ENCODE measurements at places on chromosomes 3 and 15. TPM values are rescaled to one million over a fixed set of nuclear protein-coding genes. Genes with fewer than 3 reads are reported as not detected.

- DNase-seq = peak; percentile 18
These were observed 135.0 kb downstream of the NUP210 start for GRCh38 chr3:13285007-13285567.

DNA sequence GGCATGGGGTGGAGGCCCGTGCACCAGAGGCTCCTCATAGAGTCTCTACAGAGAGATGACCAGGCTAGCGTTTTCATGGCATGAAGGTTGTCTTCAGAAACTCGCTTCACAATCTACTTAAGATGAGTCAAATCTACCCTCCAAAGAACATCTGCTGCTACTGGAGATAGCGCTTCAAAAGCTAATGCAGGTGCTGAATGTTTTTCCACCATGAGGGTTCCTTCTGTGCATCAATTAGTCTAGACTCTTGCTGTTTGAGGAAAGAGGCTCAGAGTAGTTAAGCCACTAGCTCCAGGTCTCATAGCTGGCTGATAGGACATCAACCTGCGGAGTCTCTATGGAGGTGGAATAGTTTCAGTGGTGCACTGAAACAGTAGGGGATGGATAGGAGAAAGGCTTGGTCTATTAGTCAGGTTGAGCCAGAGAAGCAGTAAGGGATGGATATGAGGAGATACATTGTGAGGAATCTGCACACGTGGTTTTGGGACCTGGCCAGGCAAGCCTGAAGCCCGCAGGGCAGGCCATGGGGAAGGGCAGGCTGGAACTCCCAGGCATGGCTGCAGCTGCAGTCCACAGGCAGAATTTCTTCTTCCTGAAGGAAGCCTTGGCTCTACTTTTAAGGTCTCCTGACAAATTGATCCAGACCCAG lies 117.5 kb downstream of the APBA2 start:
- DNase-seq = no peak

DNA sequence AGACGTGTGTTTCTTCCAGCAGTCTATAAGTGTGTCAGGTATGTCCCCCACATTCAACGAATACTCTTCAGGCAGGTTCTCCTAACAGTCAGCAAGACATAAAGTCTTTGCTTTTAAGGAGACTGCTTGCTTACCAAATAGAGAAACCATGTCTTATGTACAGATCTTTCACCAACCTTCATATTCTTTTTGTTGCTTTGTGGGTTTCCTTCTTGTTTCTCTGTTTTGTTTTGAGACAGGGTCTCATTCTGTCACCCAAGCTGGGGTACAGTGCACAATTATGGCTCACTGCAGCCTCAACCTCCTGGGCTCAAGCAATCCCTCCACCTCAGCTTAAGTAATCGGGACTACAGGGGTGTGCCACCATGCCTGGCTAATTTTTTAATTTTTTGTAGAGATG lies 14.3 kb downstream of the DYNC1LI1 start:
- DNase-seq = no peak

DNA sequence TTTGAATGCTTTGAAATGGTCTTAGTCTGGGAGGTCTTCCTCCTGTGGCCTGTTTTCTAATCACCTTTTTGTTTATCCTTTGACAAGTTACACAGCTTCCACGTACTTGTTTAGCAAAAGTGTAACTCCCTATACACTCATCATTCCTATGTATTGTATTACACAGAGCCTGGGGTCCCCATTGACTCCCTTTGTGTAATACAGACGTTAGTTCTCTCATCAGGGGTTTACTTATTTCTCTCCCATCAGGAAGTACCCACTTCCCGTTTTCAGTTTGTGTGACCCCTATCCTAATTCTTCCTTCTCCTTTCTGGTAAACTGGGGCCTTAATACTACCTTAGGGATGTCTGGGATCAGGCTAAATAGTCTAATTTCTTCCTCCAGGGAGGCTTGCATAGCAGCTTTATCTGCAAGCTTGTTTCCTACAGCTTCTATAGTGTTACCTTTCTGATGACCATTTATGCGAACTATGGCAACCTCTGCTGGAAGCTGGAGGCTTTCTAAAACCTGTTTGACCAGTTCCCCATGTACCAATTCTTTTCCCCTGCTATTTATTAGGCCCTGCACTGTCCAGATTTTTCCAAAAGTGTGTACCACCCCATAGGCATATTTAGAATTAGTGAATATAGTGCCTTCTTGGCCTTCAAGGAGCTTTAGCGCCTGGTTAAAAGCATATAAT lies 22.4 kb downstream of the ARL8B start:
- DNase-seq = no peak

DNA sequence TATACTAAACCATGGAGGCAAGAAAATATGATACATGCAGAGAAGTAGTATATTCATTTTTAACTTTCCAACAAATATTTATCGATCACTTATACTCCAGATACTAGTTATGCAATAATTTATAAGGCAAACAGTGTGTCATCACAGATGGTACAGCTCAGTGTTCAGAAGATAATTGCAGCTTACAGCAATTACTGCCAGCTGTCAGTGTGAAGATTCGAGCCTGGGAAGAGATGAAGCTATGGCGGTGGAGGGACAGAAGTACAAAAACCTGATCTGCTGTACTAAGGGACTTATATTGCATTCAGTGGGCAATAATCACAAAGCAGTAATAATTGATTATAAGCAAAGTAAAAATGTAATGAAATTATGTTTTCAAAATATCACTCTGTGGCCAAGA lies 170.6 kb upstream of the EPHA3 start:
- no peak for DNase-seq

The GABRG3 gene
- not detected for total RNA-seq

The TCTA gene
- 38.8 TPM for total RNA-seq

The TPRG1 gene
- total RNA-seq = 23.4 TPM

GRCh38 chr3:19248143-19248542 lies 99.8 kb downstream of the KCNH8 start:
- DNase-seq = no peak

DNA sequence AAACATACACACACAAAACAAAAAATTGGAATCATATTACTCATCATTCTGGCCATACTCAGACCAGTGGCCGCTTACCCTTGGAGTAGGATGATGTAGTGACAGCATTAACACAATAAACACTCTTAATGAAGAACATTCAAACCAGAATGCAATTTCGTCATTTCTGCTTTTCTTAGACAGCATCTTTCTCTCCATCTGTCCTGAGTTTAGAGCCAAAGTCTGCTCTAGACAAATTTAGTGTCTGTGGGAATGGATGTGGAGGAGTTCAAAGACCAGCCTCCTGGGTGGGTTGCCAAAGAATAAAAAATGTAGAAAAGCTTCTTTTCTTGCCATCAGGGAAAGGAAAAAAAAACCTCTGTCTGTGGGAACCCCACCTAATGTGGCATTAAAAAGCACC lies 212.4 kb upstream of the POU1F1 start:
- no peak for DNase-seq

DNA sequence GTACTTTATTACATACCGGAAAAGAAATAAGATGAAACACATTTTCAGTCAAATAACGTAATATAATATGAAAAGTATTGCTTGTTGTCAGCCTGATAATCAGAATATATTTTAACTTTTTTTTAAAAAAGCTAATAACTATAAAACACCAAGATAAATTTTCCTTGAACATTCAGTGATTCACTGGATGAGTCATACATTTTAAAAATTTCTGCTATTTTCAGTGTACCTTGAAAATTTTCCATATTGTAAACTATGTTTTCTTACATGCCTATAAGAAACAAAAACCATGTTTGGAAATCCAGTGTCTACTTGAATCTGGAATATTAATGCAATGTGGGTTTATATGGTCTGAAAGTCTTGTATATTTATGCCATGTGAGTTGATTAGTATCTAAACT lies 36.3 kb upstream of the MEIS2 start:
- DNase-seq = no peak

GRCh38 chr15:61558172-61559136 lies 329.4 kb upstream of the RORA start:
- no peak for DNase-seq

- no peak for DNase-seq
These were observed 479.2 kb downstream of the LPP start for GRCh38 chr3:188633206-188633605.

The LRRC31 gene
- 1.1 TPM for total RNA-seq

GRCh38 chr3:8777201-8777977 lies 8.0 kb upstream of the OXTR start:
- no peak for DNase-seq

DNA sequence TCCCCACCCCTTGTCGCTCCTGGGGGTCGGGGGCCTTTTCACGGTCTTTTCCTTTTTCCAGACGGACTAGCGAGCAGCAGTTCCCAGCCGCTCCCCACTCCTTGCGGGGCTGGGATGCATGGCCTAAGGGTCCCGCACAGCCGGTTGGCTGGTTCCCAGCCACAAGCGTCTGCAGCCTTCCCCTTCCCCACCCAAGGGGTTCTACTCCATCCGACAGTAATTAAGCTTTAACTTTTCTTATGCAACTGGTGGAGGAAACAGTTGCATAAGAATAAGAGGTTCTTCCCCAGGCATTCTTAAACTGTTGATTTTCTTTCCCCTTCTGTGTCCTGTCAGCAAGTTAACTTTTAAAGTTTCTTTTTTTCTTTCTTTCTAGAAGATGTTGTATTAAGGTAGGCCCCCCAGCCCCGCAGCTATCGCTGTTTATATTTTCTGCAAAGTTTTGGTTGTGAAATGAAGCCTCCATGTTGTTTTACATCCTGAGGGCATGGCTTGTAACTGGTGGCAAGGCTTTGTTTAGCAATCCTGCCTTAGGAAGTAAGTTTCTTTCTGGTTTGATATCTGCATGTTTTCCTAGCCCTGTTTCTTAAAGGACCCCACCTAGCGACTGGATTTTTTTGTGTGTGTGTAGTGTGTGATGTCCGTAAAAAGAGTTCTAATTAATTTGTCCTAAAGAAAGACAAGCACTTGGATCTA lies 207.5 kb downstream of the ZNF385D start:
- DNase-seq = no peak

The ARGFX gene
- not detected for total RNA-seq

The SPATA12 gene
- total RNA-seq = 0.15 TPM

DNA sequence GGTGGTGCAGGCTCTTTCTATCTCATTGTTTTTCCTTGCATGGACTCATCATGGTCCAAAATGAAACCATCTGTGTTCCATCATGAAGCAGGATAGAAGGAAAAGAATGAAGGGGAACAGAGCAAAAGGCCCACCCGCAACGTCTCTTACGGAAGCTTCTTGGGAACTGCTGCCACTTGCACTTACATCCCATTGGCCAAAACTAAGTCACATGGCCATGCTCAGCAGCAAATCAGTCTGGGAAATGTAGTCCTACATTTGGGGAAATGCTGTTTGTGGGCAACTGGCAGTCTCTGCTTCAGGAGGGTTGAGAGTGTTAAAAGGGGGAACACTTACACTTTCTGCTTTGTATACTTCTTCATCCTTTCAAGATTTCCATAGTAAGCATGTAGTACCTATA lies 191.6 kb downstream of the SV2B start:
- DNase-seq = no peak

The PCSK6 gene
- total RNA-seq = 12.3 TPM

GRCh38 chr3:106728315-106729098 lies 648.7 kb upstream of the CCDC54 start:
- DNase-seq = no peak

The MORC1 gene
- not detected for total RNA-seq

GRCh38 chr15:101382544-101382943 lies 87.5 kb upstream of the SNRPA1 start:
- no peak for DNase-seq

GRCh38 chr15:29638781-29639180 lies 183.5 kb downstream of the TJP1 start:
- DNase-seq = no peak

DNA sequence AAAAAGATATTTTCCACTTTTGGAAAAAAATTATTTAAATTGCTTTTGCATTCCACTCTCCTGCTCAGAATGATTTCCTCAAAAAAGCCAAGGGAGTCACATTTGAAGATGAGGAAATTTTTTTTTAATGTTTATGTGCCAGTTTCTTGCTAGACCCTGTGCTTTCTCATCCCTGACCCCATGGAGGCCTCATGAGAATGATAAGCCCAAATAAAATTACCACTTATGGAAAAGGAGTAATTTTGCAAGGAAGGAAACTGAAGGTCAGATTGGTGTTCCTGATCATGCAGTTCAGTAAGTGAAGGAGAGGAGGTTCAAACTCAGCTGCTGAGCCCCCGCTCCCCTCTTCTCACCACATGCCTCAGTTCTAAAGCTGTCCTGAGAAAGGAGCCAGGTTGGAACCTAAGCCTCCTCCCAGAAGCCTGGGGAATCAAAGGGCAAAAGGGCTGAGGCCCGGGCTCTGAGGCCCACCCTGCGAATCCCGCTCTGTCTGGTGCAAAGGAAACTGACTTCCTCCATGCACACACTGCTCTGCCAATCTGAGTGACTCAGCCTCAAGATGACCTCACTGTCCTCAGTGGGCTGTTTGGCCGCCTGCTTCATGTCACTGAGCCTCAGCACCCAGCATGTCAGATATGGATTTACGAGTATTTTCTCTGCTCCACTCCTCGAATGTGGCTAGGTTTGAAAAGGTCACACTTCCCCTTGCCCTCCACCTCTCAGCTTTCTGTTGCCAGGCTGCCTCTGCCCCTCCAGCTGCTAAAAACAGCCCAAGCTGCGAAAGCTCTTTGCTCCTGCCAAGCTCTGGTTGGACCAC lies 56.9 kb upstream of the FLNB start:
- peak; percentile 57 for DNase-seq

- no peak for DNase-seq
These were observed 24.1 kb downstream of the ZBTB38 start for GRCh38 chr3:141392416-141392815.

GRCh38 chr3:171366043-171366442 lies 94.2 kb downstream of the TNIK start:
- DNase-seq = no peak

DNA sequence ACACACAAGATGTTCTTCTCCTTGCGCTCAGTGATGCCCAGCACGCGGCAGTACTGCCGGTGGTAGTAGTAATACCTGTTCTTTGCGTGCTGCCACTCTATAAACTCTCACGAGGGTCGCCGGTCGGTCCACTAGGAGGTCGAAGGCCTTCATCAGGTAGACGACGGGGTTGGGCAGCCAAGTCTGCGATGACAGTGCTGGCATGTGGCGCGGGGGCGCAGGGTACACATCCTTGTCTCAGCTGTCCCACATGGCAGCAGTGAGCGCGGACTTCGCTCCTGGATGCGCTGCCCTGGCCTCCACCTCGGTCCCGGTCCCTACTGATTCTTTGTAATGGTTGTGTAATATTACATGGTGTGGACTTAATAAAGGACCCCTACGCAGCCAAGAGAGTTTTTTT lies 50.1 kb upstream of the CGNL1 start:
- DNase-seq = no peak

DNA sequence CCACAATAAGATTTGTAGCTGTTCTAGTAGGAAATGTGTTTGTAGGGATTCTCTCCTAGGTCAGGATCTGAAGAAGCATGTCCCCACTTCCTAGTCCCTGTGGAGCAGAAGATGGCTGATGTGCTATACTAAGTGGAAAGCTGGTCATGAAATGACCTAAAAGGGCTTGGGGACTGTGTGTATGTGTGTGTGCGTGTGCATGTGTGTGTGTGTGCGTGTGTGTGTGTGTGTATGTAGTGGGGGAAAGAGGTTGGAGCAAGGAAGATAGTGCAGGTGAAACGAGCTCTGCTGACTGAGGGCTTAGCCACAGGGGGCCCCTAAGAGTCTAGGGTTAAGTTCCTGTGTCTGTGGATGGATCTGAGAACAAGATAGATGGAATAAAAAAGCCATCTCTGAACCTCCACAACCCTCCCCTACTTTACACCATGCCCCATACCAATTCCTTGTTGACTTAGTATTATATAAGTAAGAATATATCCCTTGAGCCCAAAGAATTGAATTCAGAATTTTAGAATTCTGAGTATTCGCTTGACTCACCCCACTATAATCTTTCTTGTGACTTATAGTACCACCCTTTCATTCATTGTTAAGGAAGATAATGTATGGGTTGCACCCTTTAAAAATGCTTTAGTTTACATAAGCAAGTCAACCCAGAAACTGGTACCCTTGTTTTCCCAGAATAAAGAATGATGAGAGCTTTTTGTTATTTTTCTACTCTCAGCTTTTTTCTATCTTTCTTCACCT lies 96.1 kb downstream of the RPL22L1 start:
- no peak for DNase-seq

Data from lower lobe of right lung (tissue), 2 donors.